Fibroblast of lung (primary cell): ENCODE measurements at places on chromosomes 5 and 9. TPM values are rescaled to one million over a fixed set of nuclear protein-coding genes. Genes with fewer than 3 reads are reported as not detected.

DNA sequence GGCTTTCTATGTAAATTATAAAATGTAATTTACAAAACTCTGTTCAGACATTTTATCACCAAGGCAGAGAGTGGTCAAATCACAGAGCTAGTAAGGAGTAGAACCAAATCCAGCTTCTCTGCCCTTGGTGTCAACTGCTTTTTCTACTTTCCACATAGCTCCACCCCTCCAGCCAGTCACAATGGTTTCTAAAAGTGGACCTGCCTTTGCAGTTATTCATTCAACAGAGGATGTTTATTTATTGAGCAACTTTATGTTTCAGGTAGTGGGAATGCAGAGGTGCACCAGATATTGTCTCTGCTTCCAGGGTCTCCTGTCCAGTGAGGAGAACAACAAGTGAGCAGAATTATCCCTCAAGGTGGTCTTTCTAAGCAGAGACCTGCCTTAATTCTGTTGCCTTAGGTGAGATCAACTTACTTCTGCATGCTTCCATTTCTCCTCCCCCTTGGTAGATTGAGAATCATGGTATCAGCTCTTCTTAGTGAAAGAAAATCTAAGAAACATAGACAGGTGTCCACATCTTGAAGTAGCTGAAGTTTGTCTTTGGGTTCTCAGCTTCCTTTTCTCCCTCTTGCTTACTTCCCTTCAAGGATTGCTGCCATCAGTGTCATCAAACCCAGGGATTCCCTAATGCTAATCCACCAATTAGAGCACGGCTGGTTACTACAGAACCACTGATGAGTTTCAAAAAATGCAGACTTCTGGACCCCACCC lies 17.2 kb upstream of the PDCD1LG2 start:
- no peak for DNase-seq
- H3K4me1 ChIP-seq: peaks cover 5% of the 10 kb centered on the region
- H3K36me3 ChIP-seq: no peaks in the 10 kb centered on the region
- H3K27me3 ChIP-seq: no peaks in the 10 kb centered on the region
- no peak overlapping the region for H3K4me3 ChIP-seq
- H3K27ac ChIP-seq: no peak overlapping the region

DNA sequence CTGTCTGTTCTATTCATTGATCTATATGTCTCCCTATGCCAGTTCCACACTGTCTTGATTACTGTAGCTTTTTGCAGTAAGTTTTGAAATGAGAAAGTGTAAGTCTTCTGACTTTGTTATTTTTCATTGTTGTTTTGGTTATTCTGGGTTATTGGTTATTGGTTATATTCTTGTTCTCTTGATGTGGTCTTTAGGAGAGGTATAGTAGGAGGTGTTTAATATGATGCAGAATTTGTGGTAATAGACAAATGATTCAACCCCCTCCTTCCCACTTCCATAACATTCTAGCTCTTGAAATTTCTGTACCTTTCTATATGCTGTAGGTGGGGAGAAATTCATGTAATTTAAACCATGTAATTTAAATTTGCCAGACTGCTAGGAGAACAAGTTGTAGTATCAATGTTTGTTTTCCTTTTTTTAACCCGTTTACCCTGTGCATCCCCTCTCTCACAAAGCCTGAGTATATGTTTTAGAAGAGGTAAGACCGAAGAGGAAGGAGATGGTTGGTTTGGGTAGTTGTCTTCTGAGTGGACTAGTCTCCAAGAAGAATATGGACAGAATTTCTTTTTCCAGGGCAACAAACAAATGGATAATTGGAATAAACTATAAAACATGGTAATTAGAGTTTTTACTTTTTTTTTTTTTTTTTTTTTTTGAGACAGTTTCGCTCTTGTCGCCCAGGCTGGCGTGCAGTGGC lies 19.2 kb downstream of the ANKHD1 start:
- peaks cover 2% of the 10 kb centered on the region for H3K4me1 ChIP-seq
- H3K27ac ChIP-seq: no peak overlapping the region
- H3K36me3 ChIP-seq: no peaks in the 10 kb centered on the region
- no peak for DNase-seq
- H3K4me3 ChIP-seq: no peak overlapping the region

GRCh38 chr5:180259260-180259611 lies 32.6 kb downstream of the MAPK9 start:
- H3K4me3 ChIP-seq: no peak overlapping the region
- H3K27me3 ChIP-seq: no peaks in the 10 kb centered on the region
- no peaks in the 10 kb centered on the region for H3K4me1 ChIP-seq
- no peaks in the 10 kb centered on the region for H3K36me3 ChIP-seq
- H3K27ac ChIP-seq: no peak overlapping the region

- H3K27ac ChIP-seq: no peak overlapping the region
- no peaks in the 10 kb centered on the region for H3K36me3 ChIP-seq
- H3K4me1 ChIP-seq: peaks cover 6% of the 10 kb centered on the region
- H3K4me3 ChIP-seq: no peak overlapping the region
- no peak for DNase-seq
- H3K27me3 ChIP-seq: no peaks in the 10 kb centered on the region
Observed at GRCh38 chr5:179221196-179221876, 123.9 kb downstream of the ADAMTS2 start.

DNA sequence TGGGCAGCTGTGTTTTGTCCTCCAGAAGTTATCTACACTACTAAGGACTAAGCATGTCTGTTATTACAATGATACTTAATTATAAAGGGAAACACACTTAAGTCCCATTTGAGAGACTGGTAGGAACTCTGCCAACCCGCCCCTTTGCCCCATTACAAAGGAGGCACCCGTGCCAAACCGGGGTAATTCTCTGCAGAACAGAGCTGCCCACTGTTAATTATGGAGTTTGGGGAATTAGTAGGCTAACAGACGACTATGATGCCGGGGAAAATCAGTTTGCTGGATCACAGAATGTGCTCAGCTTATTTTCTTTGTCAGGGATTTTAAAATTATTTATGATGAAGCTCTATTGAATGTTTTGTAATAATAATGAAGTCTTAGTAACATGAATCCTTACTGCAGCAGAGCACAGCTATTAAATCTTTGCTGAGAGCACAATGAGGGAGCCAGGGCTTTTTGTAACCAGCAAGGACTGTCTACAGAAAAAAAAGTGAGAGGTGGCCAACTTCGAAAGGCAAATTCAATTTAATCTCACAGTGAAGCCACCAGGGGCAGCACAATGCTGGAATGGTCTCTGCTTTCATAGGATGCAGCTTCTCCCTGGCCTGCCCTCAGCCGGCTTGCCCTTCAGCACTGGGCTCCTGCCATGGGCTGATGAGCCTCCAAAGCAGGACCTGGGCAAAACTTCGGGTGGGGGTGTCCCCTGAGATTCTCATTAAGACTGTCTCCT lies 134.5 kb downstream of the GNAQ start:
- H3K4me3 ChIP-seq: no peak overlapping the region
- H3K36me3 ChIP-seq: no peaks in the 10 kb centered on the region
- peak; percentile 17 for DNase-seq
- H3K27me3 ChIP-seq: no peaks in the 10 kb centered on the region
- H3K4me1 ChIP-seq: peaks cover 4% of the 10 kb centered on the region

- no peaks in the 10 kb centered on the region for H3K4me1 ChIP-seq
- no peaks in the 10 kb centered on the region for H3K27me3 ChIP-seq
- H3K27ac ChIP-seq: no peak overlapping the region
- no peaks in the 10 kb centered on the region for H3K36me3 ChIP-seq
Observed at GRCh38 chr5:124544366-124545055, 201.9 kb downstream of the ZNF608 start.

GRCh38 chr9:112184946-112185345 lies 9.8 kb upstream of the SUSD1 start:
- no peak for DNase-seq
- no peaks in the 10 kb centered on the region for H3K36me3 ChIP-seq
- no peak overlapping the region for H3K27ac ChIP-seq
- H3K27me3 ChIP-seq: no peaks in the 10 kb centered on the region
- no peak overlapping the region for H3K4me3 ChIP-seq

GRCh38 chr5:179346401-179346800 lies 1.1 kb upstream of the ADAMTS2 start:
- H3K36me3 ChIP-seq: peaks cover 4% of the 10 kb centered on the region
- no peak for DNase-seq
- no peak overlapping the region for H3K27ac ChIP-seq
- H3K4me1 ChIP-seq: peaks cover 11% of the 10 kb centered on the region
- no peaks in the 10 kb centered on the region for H3K27me3 ChIP-seq

DNA sequence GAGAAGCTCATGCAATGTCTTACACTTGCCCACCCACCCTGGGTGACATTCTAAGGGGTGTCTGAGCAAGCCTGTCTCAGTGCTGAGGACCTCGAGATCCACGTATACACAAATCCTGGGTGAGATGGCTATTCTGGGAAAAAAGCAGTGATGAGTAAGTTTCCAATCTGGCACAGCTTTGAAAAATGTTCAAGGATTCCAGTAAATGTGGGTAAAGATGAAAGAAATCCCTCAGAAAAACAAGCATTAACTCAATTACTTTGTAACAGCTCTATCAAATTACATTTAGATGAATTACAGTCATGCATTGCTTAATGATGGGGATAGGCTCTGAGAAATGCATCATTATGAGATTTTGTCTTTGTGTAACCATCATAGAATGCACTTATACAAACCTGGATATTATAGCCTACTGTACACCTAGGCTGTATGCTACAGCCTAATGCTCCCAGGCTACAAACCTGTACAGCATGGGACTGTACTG lies 26.9 kb downstream of the GOLM1 start:
- H3K4me3 ChIP-seq: no peak overlapping the region
- DNase-seq: peak; percentile 34
- no peaks in the 10 kb centered on the region for H3K27me3 ChIP-seq
- no peak overlapping the region for H3K27ac ChIP-seq
- no peaks in the 10 kb centered on the region for H3K36me3 ChIP-seq
- no peaks in the 10 kb centered on the region for H3K4me1 ChIP-seq

- H3K4me1 ChIP-seq: no peaks in the 10 kb centered on the region
- H3K4me3 ChIP-seq: no peak overlapping the region
- H3K27ac ChIP-seq: no peak overlapping the region
- no peak for DNase-seq
Observed at GRCh38 chr5:142571371-142571770, 114.5 kb downstream of the FGF1 start.

- no peak for DNase-seq
- no peak overlapping the region for H3K27ac ChIP-seq
- H3K27me3 ChIP-seq: no peaks in the 10 kb centered on the region
- H3K36me3 ChIP-seq: no peaks in the 10 kb centered on the region
Observed at GRCh38 chr9:30411571-30411970, 1972.9 kb upstream of the ACO1 start.

GRCh38 chr9:27528886-27529315 lies 713 bp downstream of the MOB3B start:
- H3K27me3 ChIP-seq: peaks cover 15% of the 10 kb centered on the region
- DNase-seq: peak; percentile 13
- H3K4me3 ChIP-seq: peak overlapping the region; percentile 22
- peaks cover 7% of the 10 kb centered on the region for H3K4me1 ChIP-seq
- H3K27ac ChIP-seq: no peak overlapping the region

DNA sequence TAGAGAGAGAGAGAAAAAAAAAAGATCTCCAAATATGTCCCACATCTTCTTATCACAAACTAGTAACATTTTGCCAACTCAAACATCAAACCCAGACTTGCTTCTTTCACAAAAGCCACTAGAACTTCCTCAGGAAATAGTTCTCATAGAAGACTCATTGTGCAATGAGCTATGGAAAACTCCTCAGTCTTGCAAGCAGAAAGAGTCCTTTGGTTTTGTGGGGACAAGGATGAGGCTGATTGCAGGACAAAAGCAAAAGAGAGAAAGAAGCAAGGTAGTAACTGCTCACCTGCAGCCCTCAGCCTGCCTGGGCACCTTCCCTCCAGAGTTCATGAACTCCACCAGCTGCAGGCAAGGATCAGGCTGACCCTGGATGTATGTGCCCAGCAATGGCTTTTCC lies 399.0 kb downstream of the IRX1 start:
- no peak overlapping the region for H3K4me3 ChIP-seq
- no peak for DNase-seq
- H3K36me3 ChIP-seq: no peaks in the 10 kb centered on the region

- peak overlapping the region; percentile 95 for H3K27ac ChIP-seq
- peak overlapping the region; percentile 23 for H3K4me3 ChIP-seq
- no peaks in the 10 kb centered on the region for H3K36me3 ChIP-seq
- peaks cover 26% of the 10 kb centered on the region for H3K4me1 ChIP-seq
- H3K27me3 ChIP-seq: no peaks in the 10 kb centered on the region
Observed at GRCh38 chr9:12813960-12814876, 39.4 kb downstream of the LURAP1L start.

GRCh38 chr9:135085830-135086546 lies 1.5 kb upstream of the OLFM1 start:
- no peaks in the 10 kb centered on the region for H3K4me1 ChIP-seq
- DNase-seq: peak; percentile 41
- H3K27ac ChIP-seq: no peak overlapping the region
- peaks cover 12% of the 10 kb centered on the region for H3K27me3 ChIP-seq
- H3K36me3 ChIP-seq: no peaks in the 10 kb centered on the region
- H3K4me3 ChIP-seq: no peak overlapping the region

DNA sequence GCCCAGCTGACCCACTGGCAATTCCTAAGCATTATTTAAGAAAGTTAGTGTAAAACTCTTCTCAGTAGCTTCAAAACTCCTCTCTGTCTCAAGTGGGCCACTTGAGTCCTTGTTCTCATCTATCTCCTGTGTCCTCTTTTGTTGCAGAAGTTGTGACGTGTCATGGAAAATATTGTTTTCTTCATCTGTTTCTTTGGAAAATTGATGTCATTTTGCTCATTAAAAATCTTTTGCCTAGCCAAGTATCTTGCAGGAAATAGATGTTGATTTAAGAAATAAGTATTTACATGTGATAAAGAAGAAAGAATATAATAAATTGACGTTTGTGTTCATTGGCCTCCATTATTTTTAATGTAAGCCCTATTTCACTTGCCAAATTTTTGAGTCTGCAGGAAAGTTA lies 1158.4 kb upstream of the SEMA6A start:
- H3K4me1 ChIP-seq: no peaks in the 10 kb centered on the region
- DNase-seq: no peak
- H3K4me3 ChIP-seq: no peak overlapping the region

DNA sequence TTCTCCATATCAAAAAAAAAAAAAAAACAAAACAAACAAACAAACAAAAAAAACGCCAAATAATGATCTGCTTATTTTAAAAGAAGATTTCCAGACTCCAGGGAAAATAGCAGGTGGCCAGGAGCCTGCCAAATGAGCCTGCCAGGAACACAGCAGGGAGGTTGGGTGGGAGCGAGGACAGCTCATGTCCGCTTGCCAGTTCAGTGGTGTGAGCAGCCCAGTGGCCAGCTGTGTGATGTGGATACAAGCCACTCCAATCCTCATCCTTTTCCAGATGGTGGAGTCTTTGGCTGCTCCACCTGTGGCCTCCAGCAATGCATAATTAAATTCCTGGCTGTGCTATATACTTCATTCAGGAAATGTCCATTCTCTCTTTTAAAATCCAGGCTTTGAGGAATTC lies 1025.1 kb upstream of the C9orf72 start:
- no peaks in the 10 kb centered on the region for H3K4me1 ChIP-seq
- H3K27ac ChIP-seq: no peak overlapping the region
- DNase-seq: no peak

DNA sequence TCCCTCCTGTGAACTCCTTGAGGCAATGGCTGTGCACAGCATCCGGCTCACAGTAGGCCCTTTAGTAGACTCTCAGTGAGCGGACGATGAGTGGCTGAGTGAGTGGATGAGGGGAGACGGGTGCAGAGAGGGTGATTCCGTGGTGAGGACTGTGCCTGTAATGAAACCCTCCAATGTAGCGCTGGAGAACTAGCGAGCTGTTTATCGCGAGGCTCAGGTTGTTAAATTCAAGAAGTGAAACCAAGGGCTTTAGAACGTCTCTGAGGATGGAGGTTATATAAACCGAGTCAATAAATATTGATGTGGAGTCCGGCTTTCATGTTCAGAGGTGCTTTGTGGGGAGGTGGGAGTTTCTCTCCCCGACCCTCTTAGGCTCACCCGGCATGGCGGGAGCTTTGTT lies 53.2 kb downstream of the NSG2 start:
- H3K4me1 ChIP-seq: no peaks in the 10 kb centered on the region
- no peak for DNase-seq
- no peak overlapping the region for H3K27ac ChIP-seq

Gene ACER2
- 2.6 and 4.5 TPM in 2 replicates for total RNA-seq

Gene MED10
- 9.5 and 13.5 TPM in 2 replicates for total RNA-seq

Gene ZNF454
- total RNA-seq: 3.1 and 3.3 TPM in 2 replicates

Gene KCNT1
- not detected in 2 replicates for total RNA-seq

Gene CCNB1
- 8.2 and 74.3 TPM in 2 replicates for total RNA-seq

Gene PRRX2
- 4.6 and 11.7 TPM in 2 replicates for total RNA-seq
